ENCODE measurements at places on chromosomes 1 and 21. TPM values are rescaled to one million over a fixed set of nuclear protein-coding genes. Genes with fewer than 3 reads are reported as not detected.

DNA sequence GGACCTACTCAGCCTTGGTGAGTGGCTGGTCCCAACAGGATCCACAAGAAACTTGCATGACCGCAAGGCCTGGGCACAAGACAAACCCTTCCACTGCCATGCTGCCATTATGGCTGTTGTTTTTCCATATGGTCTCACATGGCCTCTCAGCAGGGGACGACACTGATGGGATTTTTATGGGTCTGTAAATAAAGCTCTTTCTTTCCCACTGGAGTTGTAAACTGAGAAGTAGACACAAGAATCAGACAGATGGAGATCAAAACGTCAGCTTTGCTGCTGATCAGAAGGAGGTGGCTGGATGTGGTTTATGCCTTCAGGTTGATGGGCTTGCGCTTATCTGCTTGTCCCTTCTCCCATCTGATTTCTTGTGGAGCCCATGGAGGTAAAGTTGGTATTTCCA, 138.1 kb upstream of the KCNJ6 start:
- no peak for DNase-seq

- peak; percentile 87 for DNase-seq
These were observed 8.4 kb downstream of the CFAP45 start for GRCh38 chr1:159891275-159892157.

GRCh38 chr1:41738475-41738874, 180.2 kb downstream of the HIVEP3 start:
- DNase-seq: no peak

DNA sequence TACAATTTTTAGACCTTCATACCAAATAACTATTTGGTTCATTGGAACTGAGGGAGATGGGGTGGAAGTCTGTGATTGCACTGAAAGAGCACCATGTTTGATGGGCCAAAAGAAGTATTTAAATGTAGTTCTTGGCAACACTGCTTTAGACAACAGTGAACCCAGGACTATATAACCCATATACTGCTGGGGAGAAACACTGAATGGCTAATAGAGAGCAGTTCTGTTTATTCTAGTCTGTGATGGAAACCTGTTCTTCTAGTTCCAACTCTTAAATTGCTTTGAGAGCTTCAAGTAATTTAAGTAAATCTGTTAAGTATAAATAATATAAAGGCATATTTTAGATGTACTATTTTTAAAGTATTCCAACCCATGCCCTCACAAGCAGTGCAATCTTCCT, 96.3 kb downstream of the NIBAN1 start:
- no peak for DNase-seq

The NPL gene
- 0.90 TPM for total RNA-seq

The NBPF3 gene
- 15.9 TPM for total RNA-seq

The AQP10 gene
- total RNA-seq: not detected

The CDCP2 gene
- not detected for total RNA-seq

The LMOD1 gene
- 0.13 TPM for total RNA-seq
